ENCODE measurements at places on chromosomes 5 and 9. TPM values are rescaled to one million over a fixed set of nuclear protein-coding genes. Genes with fewer than 3 reads are reported as not detected.

Gene LCP2
- total RNA-seq = 2.7 TPM

Gene HAVCR1
- 0.29 TPM for total RNA-seq

Gene ZNF169
- total RNA-seq = 1.5 TPM

Gene TMEM232
- 0.66 TPM for total RNA-seq

Gene MARVELD2
- total RNA-seq = 0.08 TPM

Gene EQTN
- not detected for total RNA-seq

Gene UIMC1
- total RNA-seq = 33.0 TPM

Gene INSL4
- total RNA-seq = not detected

Gene AFAP1L1
- 2.0 TPM for total RNA-seq

Measured in H4 (cell line).